ENCODE measurements at places on chromosomes 13 and 19. TPM values are rescaled to one million over a fixed set of nuclear protein-coding genes. Genes with fewer than 3 reads are reported as not detected.

TPTE2 gene
- total RNA-seq, result 0.46 TPM

LCP1 gene
- total RNA-seq, result 13.4 TPM

LHB gene
- total RNA-seq, result not detected

SHC2 gene
- total RNA-seq, result 21.0 TPM

PNMA8A gene
- total RNA-seq, result 108 TPM

DYRK1B gene
- total RNA-seq, result 20.8 TPM

EMP3 gene
- total RNA-seq, result 4.6 TPM

FFAR3 gene
- 0.23 TPM for total RNA-seq

VSIG10L gene
- total RNA-seq, result 1.6 TPM

FBN3 gene
- total RNA-seq, result 22.1 TPM
